CD4-positive, alpha-beta T cell treated with Interleukin-6 for 4 hours (primary cell): ENCODE measurements at places on chromosomes 5 and 9.
A peak's percentile ranks its signal among the peaks of the same experiment; 100 is the strongest.

DNA sequence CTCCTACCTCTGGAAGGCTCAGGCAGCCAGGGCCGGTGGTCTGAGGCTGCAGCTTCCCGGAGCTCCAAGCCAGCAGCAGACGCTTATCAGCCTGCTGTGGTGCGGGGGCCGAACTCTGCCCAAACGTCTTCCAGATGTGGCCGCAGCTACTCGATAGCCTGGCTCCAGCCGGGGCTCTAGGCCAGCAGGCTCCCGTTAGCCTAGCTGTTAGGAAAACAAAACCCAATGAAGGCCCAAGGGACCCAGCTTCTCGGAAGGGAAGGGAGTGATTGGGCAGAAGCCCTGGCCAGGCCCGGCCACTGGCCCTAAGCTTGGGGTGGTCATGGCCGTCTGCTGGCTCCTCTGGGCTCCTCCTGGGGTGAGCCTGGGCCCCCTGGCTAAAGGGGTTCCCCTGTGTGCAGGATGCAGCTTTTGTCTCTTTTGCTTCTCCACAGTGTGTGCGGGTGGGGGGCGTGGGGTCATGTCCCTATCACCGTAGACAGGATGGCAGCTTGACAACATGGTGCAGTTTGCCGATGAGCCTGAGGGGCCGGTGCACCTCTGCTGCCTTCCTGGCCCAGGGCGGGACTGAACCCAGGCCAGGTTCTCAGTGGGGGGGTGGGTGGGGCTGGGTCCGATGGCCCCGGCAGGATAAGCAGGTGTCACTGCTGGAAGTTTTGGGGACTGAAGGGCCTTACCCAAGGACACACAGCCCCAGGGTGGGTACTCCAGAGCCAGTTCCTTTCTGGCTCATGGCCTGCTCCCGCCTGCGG lies 18.7 kb downstream of the MYMK start:
- DNase-seq: no peak

DNA sequence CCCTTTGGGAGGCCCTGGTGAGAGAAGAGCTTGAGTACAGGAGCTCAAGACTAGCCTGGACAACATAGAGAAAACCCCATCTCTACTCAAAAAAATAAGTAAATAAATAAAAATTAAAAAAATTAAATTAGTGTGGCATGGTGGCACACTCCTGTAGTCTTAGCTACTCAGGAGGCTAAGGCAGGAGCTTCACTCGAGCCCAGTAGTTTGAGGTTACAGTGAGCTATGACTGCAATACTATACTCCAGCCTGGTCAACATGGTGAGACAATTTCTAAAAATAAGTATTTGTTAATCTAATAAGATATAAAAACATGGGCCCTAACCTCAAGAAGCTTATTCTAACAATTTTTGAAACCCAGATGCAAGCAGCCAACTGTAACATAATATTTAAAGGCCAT lies 7.6 kb downstream of the RNF38 start:
- no peak for DNase-seq

DNA sequence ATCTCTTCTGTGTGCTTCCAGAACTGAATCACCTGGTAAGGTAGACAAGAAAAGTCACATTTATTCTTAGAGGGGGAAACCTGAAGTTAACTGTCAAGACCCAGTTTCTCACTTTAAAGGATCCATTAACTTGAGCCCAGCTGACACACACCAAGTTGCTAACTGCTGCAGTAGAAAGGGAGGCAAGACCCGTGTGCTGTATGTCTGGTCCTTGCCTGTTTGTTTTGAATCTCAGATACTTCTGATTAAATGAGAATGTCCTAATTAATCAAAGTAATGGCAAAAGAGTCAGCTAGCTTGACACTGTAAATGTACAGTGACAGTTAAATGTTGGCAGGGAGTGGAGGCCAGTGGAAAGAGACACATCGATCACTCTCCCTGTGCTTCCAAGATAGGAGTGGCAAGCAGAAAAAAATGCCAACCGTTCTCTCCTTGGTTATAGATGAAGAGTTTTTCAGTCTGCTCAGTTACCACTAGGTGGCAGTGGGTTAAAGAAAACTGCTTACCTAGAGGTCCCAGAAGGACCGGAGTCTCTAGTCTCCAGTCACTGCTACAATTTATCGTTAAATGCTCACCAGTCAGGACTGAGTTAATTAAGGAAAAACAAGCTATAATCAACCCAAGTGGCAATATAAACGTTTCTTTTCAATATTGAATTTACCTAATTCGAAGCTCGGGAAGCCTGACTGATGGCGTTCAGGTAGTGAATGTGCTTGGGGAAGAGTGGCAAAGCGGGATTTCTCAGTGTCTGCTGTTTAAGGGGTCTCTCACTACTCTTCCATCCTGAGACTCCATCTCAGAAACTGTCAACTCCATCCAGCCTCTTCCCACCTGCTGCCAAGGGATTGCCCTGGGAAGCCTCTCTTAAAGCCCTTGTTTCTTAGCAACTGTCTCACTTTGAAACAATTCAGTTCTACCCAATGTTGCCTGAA lies 18.4 kb downstream of the LSM11 start:
- peak; percentile 24 for DNase-seq

DNA sequence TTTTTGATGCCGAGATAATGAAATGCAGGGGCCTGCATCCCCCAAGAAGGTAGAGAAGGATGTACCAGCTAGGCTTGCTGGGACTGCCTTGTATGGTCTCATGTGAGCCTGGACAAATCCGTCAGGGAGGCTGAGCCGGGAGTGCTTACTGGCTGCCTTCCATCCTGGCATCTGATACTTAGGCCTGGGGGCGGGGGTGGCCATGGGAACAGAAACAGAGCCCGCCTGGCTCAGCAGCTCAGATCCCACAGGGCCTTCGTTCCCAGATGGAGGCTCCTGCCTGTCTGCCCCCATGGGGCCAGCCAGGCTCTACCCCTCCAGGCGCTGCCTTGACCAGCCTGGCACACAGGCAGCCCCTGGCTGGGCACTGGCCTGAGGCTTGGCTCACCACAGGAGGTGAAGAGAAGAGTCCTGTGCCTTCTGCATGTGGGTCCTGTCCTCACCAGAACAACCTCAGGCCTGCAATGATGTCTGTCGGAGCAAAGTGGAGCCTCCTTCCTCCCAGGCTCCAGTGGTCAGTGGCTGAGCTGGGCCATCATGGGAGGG lies 10.5 kb upstream of the SPATA31E1 start:
- no peak for DNase-seq

- no peak for DNase-seq
Observed at GRCh38 chr5:79183617-79184016, 52.3 kb upstream of the JMY start.

- DNase-seq: no peak
Observed at GRCh38 chr5:51544031-51544785, 161.0 kb downstream of the ISL1 start.

DNA sequence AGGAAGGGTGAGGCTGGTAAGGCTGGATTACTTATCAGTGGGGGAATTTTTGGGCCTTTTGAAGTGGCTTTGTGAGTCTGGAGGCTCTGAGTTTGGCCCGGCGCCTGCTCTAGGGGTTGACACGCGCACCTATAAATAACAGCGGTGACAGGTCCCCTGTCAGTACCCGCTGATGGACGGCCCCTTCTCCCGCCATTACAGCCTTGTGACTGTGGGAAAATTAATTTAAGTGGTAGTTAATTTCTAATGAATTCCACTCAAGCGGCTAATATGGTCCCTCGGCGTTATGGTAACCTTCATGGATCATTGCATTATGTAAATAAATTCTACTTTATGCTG lies 16.5 kb downstream of the MRPL36 start:
- DNase-seq: no peak

DNA sequence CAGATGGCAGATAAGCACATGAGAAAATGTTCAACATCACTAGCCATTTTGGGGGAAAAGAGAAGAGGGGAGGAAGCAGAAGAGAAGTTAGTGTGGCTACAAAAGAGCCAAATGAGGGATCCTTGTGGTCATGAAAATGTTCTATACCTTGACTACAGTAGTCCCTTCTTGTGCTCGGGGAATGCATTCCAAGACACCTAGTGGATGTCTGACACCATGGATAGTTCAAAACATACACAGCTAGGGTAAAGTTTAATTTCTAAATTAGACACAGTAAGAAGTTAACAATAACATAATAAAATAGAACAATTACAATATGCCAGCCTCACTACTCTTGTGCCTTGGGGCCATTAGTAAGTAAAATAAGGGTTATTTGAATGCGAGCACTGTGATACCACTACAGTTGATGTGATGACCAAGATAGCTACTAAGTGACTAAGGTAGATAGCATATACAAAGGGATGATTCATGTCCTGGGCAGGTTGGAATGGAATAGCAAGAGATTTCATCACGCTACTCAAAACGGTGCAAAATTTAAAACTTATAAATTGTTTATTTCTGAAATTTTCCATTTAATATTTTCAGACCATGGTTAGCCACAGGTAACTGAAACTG lies 344.1 kb downstream of the NR2F1-AS1 start:
- DNase-seq: no peak

- DNase-seq: no peak
Observed at GRCh38 chr5:110018509-110018908, 328.8 kb downstream of the MAN2A1 start.

- DNase-seq: no peak
Observed at GRCh38 chr5:77168161-77168878, 42.2 kb upstream of the PDE8B start.

GRCh38 chr9:114003758-114004157 lies 74.3 kb downstream of the AMBP start:
- DNase-seq: no peak

- DNase-seq: no peak
Observed at GRCh38 chr9:120532475-120532874, 47.5 kb downstream of the CDK5RAP2 start.
